Right renal cortex interstitium (tissue), 3 donors: ENCODE measurements at places on chromosomes 11 and 22. TPM values are rescaled to one million over a fixed set of nuclear protein-coding genes. Genes with fewer than 3 reads are reported as not detected.

DNA sequence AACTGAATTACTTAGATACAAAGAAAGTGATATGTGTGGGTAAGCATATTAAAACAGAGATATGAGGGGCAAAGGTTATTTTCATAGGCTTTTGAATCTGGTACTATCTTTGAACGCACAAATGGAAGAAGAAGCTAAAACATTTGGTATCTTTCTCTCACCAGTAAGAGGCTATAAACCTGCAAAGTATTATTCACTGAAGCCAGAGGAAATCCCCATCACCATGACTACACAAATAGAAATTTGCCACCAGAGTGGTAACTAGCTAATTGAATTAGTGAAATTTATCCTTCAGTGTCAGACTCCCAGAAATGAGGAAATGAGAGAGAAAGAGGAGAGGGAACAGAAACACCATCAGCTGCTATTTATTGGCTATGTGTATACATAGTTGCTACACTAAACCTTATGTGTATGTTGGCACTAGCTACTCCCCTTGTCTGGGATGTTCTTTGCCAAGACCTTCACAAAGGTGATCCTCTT lies 503.4 kb downstream of the DLG2 start:
- no peak for DNase-seq

DNA sequence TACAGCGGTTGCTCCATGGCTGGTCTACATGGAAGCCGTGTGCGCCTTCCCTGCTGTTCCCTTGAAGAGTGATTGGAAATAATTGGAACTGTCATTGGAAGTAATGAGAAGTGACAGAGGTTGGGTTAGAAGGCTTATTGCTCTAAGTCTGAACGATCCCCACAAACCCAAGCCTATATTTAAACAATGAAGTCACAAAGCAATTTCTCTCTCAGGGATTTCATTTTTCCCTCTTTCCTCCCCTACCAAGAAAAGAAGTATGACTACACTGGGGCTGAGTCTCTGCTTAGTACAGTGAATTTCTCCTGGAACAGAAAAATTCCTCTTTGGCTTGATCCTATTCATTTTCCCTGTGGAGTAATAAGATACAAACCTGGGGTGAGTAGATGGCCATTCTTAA lies 7.8 kb downstream of the CLMP start:
- DNase-seq, result no peak

DNA sequence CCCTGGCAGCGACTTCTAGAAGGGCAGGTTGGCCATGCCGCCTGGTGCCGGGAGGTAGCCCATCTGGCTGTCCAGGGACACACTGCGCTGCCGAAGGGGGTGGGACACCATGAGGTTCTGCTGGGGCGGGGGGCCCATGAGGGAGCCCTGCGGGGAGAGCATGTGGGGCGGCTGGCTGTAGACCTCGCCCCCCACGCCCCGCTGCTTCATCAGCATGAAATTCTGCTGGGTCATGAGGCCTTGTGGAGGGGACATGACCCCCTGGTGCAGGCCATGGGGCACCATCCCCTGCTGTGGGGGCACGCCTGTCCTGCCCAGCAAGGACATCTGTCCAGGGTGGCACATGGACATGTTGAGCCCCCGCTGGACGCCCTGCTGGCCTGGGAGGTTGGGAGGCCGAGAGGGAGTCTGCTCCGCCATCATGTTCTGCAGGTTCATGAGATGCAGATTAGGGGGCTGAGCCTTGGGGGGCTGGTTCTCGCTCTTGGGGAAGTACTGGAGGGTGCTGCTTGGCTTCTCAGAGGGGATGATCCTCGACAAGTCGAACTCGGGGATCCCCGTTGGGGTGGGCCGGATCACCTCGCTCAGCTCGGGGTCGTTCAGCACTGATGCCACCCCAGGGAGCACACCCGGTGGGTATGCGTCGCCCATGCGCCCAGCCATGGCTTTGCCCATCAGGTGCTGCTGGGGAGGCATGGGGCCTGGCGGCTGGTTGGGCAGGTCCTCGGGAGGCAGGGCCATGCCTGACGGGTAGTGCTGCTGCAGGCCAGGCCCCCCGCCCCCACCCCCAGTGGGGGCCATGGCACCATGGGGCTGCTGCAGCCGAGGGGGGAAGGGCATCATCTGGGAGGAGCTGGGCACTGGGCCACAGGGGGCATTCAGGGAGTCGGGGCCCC lies 15.0 kb downstream of the CXCR5 start:
- DNase-seq, result no peak

DNA sequence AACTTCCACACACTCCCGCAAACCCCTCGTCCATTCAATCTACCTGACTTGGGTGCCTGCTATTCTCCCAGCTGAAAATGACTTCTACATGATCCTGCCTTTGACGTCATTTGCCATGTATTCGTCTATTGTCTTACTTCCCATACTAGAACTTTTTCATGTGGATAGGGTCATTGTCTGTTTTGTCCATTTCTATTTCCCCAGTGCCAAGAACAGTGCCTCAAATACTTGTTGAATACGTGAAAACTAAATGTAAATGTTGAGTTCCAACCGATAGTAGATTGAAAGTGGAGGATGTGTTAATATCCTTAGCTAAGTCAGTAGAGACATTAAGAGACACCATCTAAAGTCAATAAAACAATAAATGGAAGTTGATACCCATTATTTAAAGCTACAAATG lies 935 bp downstream of the TRIM68 start:
- no peak for DNase-seq

- DNase-seq, result no peak
Measured at GRCh38 chr11:7534042-7534378, 20.2 kb downstream of the PPFIBP2 start.

DNA sequence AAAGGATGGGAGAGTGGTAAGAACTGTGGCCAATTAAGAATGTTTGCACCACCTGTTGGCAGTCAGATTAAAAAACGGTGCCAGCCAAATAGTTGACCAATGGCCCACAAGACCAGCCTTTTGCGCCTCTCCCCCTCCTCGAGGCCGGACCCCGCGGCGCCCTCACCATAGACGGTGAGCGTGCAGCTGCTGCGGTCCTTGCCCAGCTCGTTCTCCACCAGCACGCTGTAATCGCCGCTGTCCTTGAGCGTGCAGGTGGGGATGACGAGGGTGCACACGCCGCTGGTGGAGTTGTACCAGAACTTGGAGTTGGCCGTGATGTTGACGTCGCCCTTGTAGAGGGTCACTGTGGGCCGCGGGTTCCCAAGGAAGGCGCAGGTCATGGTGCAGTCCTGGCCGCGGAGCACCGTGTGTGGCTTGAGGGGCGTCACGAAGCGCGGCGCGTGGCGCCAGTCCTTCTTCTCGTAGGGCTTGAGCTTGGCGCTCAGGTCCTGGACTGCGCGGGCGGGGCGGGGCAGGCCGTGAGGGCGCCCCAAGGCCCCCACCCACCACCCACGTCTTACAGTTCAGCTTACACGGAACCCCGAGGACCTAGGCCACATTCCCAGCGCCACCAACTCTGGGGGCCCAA lies 7.2 kb downstream of the TMEM86A start:
- peak; percentile 31 for DNase-seq

VSIG10L2 gene
- polyA plus RNA-seq, result not detected

DDI1 gene
- not detected for polyA plus RNA-seq

TBX10 gene
- not detected for polyA plus RNA-seq

CABP7 gene
- polyA plus RNA-seq, result 0.11 TPM
